SJSA1 (cell line): ENCODE measurements at places on chromosomes 2 and 18. TPM values are rescaled to one million over a fixed set of nuclear protein-coding genes. Genes with fewer than 3 reads are reported as not detected.

RBKS gene
- 1.3 TPM in 1 of 2 replicates, not detected in the other for total RNA-seq

RND3 gene
- 170 and 178 TPM in 2 replicates for total RNA-seq

UNC80 gene
- not detected in 2 replicates for total RNA-seq

PCARE gene
- total RNA-seq, result not detected in 2 replicates

TTN gene
- total RNA-seq, result 0.03 TPM in 1 of 2 replicates, not detected in the other

LYG2 gene
- not detected in 2 replicates for total RNA-seq

SLC4A5 gene
- 0.08 TPM in 1 of 2 replicates, not detected in the other for total RNA-seq

POTEI gene
- not detected in 2 replicates for total RNA-seq

REG3A gene
- total RNA-seq, result not detected in 2 replicates

CNRIP1 gene
- total RNA-seq, result 5.0 and 14.0 TPM in 2 replicates

PRKRA gene
- total RNA-seq, result 54.0 and 80.1 TPM in 2 replicates

UCN gene
- 0.21 and 6.8 TPM in 2 replicates for total RNA-seq

CAPG gene
- 0.60 and 1.4 TPM in 2 replicates for total RNA-seq

HEATR5B gene
- total RNA-seq, result 7.1 and 14.6 TPM in 2 replicates

FAM124B gene
- total RNA-seq, result not detected in 2 replicates

TRMT61B gene
- total RNA-seq, result 14.6 and 16.6 TPM in 2 replicates
